ENCODE measurements at places on chromosomes 2 and 18.

DNA sequence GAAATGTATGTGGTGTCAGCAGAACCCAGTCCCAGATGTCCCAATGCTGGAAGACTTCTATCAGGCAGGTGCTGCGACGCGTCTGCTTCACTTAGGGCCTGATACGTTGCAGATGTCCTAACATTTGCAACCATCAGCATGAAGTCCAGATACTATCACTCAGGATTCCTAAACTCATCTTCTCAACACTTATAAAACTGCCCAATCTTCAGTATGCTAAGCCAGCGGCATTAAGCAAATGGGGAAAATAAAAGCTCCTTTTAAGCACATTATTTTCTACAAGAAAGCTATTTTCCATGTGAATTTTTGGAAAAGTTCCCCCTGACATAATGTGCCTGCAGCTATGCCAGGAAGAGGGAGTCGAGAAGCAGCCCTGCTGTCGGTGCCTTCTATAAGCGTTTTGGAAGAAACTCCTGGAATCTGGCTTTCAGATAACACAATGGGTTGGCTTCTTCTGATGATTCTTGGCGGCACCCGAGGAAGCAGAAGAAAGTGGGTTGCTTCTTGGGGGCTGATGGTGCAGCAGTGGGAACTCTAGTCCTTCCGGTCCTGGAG lies 60.7 kb upstream of the ITGA6 start:
- DNase-seq: no peak

- no peak for DNase-seq
These were observed 80.9 kb downstream of the PPP1R1C start for GRCh38 chr2:182066400-182067087.

- DNase-seq: no peak
These were observed 27.3 kb downstream of the SPRED2 start for GRCh38 chr2:65404988-65405697.

DNA sequence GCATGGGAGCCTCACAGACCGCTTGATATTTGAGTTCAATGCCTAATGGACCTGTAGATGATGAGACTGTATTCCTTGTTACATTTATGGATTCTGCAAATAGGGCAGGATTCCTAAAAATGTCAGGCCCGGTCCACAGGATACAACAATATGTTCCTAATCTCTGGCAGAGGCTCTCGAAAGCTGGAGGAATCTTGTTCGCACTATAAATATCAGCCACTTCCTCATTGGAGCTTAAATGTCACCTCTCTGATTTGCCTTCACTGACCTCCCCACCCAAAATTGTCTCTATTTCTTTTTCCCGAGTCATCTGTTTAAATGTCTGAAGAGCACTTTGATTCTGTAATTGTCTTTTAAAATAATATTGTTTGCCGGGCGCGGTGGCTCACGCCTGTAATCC lies 12.0 kb upstream of the ACSL3 start:
- no peak for DNase-seq

DNA sequence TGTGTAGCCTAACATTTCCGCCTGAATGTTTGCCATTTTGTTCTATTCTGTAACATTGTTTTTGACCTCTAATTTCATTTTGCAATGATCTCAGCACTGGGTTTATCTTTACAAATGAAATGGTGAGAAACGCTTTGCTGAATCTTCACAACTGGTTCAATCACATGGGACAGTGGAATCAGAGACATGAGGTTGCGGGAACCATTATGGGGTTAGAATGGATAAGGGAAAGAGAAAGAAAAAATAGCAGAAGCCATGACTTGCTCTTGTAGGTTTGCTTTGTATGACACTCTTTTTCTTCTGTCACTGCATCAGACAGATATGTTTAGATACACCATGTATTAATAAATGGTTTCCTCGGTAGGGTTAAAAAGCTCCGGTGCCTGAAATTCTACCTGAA lies 114.3 kb upstream of the PELI1 start:
- no peak for DNase-seq

DNA sequence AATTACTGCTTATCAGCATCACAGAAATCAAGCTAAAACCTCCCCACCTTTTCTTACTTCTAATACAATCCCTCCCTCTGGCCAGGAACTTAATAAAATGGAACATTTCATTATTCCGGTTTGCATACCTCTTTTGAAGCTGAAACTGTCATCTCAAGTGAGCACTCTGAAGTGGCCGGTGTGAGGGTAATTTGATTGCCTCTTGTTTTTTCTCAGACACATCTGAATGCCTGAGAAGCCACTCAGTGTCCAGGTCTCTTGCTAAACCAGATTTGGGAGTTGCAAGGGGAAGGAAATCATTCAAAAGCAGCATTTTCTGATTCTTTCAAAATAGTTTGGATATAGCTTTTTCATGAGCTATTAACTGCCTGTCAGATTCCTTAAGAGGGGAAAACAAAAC lies 190.3 kb downstream of the C1D start:
- no peak for DNase-seq

GRCh38 chr2:48939232-48939631 lies 183.7 kb upstream of the LHCGR start:
- no peak for DNase-seq

DNA sequence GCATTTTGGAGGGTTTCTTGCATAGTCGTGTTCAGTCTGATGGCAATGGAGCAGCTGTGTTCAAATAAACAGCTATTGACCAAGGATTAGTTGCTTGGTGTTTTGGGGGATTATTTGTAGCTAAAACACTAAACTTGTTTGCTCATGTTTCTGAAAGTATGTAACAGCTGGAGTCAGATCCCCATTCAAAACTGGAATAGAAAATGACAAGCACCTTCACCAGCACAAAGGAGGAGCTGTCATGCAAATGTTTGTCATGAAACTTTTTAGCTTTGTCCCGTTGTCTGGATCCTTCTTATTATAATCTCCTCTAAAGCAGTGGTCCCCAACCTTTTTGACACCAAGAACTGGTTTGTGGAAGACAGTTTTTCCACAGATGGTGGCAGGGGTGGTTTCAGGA lies 96.9 kb upstream of the ZNF236 start:
- DNase-seq: no peak

DNA sequence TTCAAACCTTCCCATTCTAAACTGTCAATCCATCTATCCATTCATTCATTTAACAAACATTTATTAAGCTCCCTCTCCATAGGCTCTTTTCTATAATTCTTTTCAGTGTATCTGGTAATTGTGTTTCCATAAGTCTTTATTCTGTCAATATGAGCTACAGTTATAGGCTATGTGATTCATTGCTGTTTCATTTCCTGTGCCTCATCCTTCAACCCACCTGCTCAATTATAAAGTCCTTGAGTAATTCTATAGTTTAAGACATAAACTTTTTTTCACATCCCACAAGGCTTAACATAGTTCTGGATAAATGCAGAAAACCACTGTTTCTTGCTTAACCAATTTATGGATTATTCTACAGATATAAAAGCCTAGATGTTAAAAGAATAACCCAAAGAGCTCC lies 84.2 kb upstream of the PIK3C3 start:
- no peak for DNase-seq

DNA sequence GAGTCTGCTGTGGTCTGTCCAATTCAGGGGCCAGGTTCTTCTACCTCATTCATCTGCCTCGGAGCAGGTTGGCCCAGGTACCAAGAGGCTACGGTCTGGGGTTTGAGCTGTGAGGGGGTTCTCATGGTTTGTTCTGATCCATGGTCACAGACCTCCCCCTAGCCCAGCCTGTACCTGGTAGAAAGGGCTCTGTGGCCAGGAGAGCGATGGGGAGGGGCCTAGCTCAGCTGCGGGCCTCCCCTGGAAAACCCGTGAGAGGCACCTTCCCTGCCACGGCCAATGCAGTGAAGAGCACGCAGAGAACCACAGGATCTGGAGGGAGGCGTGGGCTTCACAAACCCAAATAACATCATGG lies 19.6 kb upstream of the ALLC start:
- no peak for DNase-seq

DNA sequence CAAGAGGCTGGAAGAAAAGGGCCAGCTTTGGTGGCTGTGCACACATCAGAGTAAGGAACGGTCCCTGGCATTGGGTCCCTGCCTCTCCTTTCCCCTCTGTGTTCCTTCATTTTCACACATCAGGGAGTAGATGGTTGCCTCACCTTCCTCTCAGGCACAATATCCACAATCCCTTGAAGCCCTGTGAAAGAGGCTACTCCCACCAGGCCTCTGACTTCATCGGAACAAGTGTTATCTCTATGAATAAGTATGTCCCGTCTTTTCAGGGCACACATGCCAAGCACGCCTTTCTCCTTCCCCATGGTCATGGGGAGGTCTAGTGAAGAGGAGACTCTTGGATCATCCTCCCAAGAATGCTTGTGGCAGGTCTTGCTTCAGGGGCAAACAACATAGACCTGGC lies 61.2 kb upstream of the LMAN1 start:
- no peak for DNase-seq

DNA sequence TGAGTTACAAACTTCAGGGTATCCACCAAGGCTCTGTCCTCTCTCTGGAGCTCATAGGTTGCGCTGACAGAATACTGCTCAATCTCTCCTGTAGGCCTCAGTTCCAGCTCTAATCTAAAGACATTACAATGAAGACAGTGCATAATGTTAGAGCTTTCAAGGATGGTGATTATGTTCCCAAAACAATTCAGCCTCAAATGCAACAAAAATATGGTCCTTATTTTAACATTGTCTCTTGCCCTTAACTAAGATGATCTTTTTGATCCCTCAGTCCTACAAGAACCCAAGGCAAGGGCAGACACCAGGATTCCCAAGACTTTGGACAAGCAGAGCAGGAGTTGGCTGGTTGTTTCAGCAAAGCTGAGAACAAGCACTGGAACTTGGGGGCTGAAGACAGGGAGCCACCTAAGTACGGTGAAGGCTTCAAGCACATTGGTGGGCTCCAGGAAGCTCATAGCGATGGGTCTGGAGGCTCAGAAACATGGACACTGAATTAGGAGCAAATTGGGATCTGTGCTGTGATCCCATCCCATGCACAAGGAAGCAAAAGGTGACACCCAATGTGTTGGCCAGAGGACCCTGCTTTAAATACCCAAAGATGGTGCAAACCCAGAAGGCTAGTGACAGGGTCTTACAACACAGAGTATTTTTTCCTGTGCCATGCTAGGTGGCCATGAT lies 24.7 kb downstream of the APOB start:
- DNase-seq: no peak

DNA sequence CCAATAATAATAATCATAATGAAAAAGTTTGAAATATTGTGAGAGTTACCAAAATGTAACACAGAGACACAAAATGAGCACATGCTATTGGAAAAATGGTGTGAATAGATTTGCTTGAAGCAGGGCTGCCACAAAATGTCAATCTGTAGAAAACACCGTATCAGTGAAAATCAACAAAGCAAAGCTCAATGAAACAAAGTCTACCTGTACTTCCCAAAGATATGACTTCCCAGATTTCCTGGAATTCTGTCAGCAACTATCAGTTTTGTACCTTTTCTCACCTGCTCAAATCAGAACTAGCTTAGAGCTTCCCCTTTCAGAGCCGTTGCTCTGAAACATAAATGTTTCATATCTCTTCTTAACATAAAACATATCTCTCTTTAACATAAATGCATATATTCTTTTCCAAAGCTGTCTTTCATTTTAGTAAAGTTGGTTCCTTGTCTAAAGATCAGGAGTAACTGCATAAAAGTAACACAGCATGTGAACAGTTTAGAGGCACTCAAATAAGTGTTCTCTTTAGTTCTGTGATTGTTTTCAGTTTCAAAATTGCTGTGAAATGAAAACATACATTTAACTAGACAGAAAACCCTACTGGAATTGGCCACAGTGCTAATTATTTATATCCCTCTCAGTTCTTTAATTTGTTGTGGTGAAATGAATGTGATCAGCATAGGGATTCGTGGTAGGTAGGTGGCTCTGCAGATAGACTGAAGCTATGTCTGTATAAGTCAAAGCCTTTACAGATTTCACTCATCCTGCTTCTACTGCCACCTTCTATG lies 262.5 kb downstream of the KCNJ3 start:
- DNase-seq: no peak

GRCh38 chr2:60486067-60486466 lies 67.4 kb downstream of the BCL11A start:
- DNase-seq: no peak

DNA sequence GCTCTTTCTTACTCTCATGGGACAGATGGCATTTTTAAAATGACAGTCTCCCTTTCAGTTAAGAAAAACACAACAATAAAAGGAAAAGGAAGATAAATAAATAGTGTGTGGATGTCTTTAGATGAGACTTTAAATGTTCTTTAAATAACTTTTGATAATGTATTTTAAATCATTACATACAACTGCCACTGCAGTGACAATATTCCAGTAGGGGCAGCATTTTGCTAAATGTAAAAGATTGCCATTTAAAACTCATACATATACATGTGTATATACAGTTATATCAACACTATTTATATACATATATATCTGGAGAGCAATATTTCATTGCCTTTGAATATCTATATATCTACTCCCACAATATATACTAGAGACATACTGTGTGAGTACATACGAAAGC lies 90.7 kb downstream of the INO80D start:
- DNase-seq: no peak

- DNase-seq: peak; percentile 12
These were observed 112.4 kb downstream of the MIB1 start for GRCh38 chr18:21853016-21853415.

GRCh38 chr2:15799432-15799827 lies 140.9 kb upstream of the MYCN start:
- no peak for DNase-seq

DNA sequence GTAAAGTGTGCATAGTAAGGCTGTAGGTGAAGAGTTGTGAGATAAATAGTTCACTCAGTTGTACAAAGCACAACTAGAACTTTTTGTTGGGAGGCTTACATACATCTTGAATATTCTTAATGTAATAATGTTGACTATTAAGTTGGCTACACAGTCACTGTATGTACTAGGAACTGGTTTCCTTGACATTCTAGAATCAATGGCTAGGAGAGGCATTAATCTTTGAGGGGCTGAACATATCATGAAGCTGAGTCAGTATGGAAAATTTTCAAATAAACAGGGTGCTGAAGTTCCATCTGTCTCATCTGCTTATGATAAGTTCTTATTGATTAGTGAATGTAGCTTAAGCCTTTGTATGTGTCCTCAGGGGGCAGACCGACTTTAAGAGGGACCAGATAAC lies 23.4 kb downstream of the METTL21A start:
- DNase-seq: no peak

DNA sequence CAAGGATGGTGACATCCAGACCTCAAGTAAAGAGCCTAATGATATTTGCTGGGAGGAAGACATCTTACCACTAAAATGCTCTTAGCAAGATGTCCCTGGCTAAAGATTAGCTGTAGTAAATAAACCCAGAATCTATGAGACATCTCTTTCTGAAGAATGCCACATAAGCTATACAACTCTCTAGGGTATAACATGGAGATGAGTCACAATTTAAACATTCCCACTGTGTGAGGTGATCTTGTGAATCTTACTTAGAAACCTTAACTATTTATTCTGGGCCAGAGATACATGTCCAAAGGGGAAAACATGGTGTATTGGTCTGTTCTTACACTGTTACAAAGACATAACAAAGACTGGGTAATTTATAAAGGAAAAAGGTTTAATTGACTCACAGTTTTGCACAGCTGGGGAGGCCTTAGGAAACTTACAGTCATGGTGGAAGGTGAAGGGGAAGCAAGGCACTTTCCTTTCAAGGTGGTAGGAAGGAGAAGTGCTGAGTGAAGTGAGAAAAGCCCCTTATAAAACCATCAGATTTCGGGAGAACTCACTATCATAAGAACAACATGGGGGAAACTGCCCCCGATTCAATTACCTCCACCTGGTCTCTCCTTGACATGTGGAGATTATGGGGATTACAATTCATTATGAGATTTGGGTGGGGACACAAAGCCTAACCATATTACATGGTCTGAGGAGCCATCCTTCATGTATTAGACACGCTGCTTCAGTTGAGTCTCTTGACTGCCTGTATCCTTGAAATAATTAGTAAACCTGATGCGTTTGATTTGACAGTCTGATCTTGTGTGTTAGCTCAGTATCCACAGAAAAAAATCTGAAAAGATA lies 17.1 kb downstream of the KRCC1 start:
- DNase-seq: no peak
